ENCODE measurements at places on chromosomes 1 and 21.

- DNase-seq, result no peak
Observed at GRCh38 chr1:111404588-111404987, 22.9 kb downstream of the OVGP1 start.

DNA sequence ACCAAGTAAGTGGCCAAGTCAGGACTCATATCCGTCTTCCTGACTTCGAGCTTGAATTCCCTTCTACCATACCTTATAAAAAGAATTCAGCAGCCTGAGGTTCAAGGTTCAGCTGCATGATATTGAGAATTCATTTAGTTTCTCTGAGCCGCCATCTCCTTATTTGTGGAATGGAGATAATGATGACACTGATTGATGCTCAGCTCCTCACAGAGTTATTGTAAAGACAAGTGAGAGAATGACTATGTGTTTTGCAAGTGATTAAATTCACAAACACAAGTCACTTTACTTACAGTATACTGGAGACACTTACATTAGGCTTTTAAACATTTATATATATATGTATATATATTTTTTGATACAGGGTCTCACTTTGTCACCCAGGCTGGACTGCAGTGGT lies 39.8 kb upstream of the SCAF4 start:
- DNase-seq, result no peak

- peak; percentile 21 for DNase-seq
Observed at GRCh38 chr1:200488375-200489165, 78.7 kb upstream of the ZNF281 start.

DNA sequence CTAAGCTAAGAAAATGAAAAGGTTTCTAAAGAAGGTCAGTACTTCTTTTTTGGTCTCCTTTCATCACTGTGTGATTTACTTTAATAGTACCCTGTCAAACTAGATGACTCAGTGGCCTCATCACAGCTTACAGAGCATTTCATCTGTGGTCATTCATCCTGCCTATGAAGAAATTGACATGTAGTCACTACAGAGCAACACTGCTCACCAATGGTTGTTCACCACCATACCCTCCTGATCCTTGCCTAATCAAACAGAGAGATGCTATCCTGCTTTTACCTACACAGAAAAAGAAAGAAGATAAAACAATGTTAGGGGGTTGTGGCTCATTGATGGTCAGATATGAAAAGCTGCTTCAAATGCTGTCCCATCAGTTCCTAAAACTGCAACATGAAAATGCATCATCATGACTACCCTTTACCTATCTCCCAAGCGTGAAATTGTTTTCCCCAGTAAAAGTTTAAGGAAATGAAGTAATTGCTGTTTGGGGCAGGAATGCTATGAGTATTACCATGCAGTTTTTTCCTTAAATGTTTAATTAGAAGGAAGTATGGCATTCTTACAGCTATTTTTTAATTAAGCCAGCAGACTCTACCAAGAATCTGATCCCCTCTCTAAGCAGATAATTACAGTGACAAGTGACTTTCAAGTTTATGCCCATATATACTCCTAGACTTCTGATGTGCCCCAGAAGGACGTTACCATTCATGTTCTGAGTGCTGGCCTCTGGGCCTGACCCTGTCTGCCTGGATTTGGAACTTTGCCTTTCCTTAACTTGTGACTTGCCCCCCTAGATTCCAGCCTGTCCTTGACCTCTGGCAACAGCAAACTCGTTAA lies 46.1 kb upstream of the FBXO28 start:
- DNase-seq, result no peak

- peak; percentile 32 for DNase-seq
Observed at GRCh38 chr1:176880955-176881595, 283.4 kb downstream of the ASTN1 start.

DNA sequence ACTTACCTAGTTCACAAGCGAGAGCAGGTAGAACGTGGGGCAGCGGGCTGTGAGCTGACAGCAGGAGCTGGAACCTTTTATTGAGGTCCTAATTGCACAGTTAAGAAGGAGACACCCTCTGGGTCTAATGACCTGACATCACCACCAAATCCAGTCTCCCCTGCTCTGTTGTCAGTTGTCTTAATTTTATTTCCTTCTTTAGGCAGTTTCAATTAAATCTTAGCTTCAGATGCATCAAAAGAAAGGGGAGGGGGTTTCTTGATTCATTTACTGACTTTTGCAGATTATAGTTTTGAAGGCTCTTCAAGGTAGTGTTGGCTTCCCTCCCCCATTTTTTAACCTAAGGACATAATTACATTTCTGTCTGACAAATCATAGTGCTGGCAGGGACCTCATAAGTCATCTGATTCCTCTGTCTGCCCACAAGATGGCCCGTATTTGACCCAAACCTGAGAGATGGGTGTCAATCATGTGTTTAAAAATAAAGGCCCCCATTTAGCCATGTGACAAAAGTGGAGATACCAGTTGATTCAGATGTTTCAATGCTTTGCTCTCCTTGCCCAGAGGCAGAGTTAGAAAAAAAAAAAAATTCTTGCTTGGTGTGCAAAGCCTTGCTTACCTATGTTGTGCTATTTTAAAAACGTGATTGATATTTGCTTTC lies at the start of gene TCHHL1:
TSS of gene TCHHL1 (minus strand) at position 51 of the 661 bp plus-strand sequence. CDS start 921 bp downstream, outside the sequence.
- no peak for DNase-seq

DNA sequence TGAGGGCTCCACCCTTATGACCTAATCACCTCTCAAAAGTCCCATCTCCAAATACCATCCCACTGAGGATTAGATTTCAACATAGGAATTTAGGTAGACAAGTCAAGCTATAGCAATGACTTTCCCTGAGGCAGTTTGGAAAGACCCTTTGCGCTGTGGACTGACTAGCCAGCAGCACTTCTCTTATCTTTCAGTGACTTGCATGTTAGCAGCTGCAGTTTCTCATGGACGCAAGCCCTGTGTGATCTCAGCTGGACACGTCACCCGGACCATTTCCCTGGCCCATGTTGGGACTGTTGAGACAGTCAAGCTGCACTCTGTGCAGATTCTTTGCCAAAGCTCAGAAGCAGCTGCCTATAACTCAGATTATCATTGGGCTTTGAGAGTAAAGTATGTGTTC lies 408.1 kb upstream of the USP24 start:
- DNase-seq, result no peak

DNA sequence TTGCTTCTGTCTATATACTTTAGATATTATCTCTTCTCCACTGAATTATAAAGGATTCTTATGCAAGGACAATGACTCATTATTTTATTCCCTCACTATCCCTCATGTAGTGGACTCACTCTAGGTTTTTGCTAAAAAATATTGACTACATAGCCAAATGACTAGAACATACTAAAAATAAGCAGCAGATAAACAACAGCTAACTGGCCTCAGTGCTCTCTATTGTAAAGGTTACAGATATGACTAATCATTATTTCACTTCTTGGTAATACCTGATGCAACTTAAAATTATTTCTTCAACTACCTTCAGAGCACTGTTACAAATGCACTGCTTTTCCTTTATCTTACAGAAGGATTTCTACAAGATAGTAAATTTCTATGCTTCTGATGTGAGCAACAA lies 147.6 kb upstream of the DEPDC1 start:
- DNase-seq, result no peak

GRCh38 chr1:23126801-23127200 lies 41.9 kb downstream of the LUZP1 start:
- no peak for DNase-seq

GRCh38 chr1:175272361-175272760 lies 79.8 kb upstream of the KIAA0040 start:
- no peak for DNase-seq

GRCh38 chr1:163315773-163316374 lies 5.9 kb upstream of the NUF2 start:
- peak; percentile 22 for DNase-seq

GRCh38 chr1:234186037-234186688 lies 187.1 kb upstream of the COA6 start:
- no peak for DNase-seq

- DNase-seq, result no peak
Observed at GRCh38 chr1:222919478-222919865, 104.6 kb downstream of the DISP1 start.

DNA sequence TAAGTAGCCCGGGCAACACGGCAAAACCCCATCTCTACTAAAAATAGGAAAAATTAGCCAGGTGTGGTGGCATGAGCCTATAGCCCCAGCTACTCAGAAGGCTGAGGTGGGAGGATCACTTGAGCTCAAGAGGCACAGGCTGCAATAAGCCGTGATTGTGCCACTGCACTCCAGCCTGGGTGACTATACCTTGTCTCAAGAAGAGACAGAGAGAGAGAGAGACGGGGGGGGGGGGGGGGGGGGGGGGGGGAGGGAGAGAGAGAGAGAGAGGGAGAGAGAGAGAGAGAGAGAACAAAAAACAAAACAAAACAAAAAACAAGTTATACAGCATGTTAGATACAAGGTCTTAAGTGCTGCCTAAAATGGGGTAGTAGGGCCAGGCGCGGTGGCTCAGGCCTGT lies 77.8 kb upstream of the ZNF281 start:
- DNase-seq, result no peak

DNA sequence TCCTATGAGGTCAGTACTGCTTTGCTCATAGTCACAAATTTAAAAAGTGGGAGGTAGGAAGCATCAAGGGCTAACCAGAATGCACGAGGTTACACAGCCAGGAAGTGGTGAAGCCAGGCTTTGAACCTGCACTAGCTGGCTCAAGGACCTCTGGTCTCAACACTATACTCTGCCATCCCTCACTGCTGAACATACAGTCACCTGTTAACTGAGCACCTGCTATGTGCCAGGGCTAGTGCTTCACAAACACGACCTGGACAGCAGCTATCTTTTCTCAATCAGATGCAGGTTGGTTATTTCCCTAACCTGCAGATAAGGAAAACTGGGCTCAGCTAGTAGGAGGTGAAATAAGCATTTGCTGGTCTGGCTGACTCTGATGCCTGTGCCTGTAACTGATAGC lies 73.0 kb downstream of the GLIS1 start:
- no peak for DNase-seq

DNA sequence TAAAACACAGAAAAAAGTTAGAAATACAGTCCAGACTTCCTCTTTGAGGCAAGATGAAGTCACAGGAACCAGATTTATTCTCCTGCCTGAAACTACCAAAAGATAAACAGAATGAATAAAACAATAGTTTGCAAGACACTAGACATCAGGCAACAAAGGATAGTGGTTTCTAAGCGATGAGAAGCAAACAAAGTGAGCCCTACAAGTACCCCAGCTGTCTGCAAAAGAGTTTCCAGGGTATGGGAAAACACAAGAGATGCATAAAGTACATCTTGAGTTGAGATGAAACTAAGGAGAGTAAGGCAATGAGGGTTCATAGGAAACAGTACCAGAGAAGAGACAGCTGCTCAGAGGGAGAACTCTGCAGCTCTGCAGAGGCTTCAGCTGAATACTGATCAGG lies 83.3 kb upstream of the COL24A1 start:
- no peak for DNase-seq

DNA sequence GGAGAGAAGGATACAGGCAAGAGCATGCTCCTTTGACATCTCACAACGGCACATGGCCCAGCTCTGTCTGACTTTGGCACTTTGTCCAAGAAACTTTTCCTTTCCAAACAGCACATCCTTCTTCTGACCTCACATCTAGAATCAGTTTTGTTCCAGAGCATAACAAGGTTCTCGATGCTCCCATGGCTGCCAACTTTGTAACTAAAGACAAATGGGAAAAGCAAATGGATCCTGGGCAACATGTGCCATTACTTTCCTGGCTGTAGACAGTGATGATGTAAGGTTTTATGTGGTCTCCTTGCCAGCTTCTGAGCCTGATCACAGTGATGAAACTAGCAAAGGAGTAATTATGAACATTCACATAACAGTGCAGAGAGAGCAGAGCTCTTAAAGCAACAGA lies 171.8 kb upstream of the C1orf87 start:
- DNase-seq, result no peak
